ENCODE measurements at places on chromosomes 7 and 10.

DNA sequence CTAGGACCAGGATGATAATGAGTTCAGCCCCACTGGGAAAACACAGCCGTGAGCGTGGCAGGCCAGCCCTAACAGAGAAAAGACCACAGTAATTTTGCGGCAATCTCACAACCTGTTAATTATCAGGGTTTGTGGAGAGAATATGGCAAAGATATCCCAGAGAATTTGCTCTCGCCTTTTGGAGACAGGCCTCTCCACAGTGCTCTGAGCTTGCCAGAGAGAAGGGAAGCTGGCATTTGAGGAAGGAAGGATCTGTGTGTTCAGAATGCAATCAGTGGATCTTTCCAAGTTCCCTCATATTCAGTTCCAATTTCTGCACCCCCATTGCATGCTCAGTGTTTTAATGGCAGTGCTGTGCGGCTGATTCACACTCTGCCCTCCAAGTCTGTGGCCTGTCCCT is 60.2 kb downstream of the PLPP4 start:
- no peak for DNase-seq

DNA sequence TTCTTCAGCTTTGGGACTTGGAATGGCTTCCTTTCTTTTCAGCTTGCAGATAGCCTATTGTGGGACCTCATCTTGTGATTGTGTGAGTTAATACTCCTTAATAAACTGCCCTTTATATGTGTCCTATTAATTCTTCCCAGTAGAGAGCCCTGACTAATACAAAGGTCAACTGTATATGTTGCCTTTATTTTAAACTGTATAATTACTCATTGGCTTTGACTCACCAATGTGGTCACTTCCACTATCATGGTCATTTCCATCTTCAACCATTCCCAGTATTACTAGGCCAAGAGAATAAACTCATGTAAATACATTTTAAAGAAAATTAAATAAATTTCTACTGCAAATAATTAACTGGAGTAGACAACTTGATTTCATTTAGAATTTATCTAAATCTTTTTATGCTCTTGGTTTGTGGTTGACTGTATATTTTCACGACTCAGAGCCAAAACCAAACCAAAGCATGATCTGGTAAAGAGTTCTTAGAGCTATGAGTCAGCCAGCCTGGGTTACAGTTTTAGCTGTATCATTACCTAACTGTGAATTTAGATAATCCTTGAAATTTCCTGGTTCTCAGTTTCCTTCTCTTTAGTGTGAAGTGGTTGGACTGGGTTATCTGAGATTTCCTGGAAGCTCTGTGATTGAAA is 188.4 kb downstream of the PPP1R3A start:
- no peak for DNase-seq

DNA sequence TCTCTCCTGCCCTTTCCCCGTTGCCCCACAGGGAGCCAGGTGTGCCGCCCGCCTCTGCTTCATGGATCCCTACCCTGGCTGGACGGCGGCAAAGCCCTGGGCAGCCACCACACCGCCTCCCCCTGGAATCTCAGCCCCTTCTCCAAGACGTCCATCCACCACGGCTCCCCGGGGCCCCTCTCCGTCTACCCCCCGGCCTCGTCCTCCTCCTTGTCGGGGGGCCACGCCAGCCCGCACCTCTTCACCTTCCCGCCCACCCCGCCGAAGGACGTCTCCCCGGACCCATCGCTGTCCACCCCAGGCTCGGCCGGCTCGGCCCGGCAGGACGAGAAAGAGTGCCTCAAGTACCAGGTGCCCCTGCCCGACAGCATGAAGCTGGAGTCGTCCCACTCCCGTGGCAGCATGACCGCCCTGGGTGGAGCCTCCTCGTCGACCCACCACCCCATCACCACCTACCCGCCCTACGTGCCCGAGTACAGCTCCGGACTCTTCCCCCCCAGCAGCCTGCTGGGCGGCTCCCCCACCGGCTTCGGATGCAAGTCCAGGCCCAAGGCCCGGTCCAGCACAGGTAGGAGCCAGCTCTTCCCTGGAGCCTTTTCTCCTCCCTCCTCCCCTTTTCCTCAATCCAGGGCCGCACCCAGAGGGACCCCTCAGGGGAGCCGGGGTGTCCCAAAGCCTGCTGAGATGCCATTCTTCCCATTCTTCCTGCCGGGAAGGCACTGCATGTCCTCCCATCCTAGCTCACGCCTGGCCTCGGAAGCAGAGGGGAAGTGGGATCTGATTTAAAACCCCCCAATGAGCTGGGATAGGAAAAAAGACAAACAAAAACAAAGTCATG is 4.0 kb downstream of the GATA3 start:
- no peak for DNase-seq

- peak; percentile 60 for DNase-seq
Measured at GRCh38 chr7:94449151-94449725, 54.5 kb downstream of the COL1A2 start.

DNA sequence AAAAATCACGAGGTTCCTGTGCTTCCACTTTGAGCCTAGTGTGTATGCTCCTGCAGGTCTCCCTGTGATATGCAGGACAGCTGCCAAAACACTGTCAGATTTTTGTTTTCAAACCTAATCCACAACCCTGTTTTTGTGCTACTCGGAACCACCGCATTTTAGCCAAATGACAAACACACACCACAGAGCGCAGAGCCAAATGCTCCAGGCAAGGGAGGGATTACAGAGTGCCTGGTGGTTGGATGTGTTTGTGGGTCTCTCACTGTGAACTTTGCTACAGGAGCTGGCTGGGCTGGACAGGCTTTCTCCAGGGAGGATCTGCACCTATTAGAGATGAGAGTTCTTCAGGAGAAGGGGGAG is 5.7 kb upstream of the RBM28 start:
- DNase-seq = no peak

DNA sequence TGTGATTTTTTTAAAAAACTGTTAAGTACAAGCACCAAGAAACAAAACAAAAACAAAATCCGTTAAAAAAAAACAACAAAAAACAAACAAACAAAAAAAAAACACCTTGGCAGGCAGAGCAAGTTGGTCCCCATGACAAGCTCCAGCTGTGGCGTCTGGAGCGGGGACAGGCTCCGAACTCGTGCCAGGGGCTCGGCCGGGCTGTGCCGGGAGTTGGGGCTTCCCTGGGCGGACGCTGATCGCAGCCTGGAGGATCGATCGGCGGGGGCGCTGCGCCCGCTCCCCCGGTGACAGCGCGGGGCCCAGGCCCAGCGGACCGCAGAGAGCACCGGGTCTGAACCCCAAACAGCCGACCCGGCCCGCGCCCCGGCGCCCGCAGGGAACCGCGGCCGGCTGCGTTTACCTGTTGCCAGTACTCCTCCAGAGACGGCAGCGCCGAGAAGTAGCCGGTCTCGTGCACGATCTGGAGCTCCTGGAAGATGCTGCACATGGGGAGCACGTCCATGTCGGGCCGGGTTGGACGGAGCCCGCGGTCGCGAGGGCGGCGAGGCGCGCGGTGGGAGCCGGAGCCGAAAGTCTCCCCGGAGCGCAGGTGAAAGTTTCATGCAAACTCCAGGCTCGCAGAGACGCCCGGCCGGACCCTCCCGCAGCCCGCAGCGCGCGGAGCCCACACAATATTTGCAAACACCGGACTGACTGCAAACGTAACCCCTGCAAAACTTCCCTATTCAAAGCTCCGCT is at the start of gene KLF6:
TSS of gene KLF6 (minus strand) at position 700 of the 741 bp plus-strand sequence. CDS start at position 505, 195 bp downstream.
- DNase-seq = peak; percentile 60

DNA sequence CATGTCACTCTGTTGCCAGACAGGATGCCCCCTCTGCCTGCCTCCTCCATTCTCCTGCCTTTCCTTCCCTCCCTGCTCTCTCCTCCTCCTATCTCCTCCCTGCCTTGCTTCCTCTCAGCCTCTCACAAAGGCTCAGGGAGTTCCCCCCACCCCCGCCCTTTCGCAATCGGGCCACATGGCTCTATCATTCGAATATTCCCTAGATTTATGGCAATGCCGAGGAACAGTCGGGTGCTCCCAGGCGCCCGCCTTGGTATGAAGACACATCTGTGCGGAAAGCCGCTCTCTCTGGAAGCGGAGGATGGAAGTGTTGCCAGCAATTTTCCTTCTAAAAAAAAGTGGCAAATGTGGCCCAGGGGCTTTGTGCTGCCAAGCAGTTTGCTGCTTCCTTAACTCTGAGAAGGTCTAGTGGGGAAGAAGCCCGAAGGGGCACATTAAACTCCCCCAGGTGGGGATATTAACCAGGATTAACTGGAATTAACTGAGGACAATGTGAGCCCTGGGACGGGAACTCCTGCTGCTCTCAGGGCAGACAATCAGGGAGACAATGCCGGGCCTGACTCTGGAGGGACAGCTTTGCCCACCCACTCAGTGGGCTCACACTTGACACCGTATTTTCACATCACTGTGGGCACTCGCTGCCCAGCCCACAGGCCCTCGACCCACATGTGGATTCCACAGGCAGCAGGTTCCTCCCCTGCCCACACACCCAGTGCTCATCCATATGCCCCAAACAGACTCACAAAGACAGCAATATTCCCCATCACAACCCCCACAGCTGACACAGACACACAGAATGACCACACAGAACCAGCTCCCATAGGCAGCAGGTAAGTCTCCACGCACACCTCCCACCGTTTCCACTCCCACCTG is 88.4 kb upstream of the SMNDC1 start:
- no peak for DNase-seq

DNA sequence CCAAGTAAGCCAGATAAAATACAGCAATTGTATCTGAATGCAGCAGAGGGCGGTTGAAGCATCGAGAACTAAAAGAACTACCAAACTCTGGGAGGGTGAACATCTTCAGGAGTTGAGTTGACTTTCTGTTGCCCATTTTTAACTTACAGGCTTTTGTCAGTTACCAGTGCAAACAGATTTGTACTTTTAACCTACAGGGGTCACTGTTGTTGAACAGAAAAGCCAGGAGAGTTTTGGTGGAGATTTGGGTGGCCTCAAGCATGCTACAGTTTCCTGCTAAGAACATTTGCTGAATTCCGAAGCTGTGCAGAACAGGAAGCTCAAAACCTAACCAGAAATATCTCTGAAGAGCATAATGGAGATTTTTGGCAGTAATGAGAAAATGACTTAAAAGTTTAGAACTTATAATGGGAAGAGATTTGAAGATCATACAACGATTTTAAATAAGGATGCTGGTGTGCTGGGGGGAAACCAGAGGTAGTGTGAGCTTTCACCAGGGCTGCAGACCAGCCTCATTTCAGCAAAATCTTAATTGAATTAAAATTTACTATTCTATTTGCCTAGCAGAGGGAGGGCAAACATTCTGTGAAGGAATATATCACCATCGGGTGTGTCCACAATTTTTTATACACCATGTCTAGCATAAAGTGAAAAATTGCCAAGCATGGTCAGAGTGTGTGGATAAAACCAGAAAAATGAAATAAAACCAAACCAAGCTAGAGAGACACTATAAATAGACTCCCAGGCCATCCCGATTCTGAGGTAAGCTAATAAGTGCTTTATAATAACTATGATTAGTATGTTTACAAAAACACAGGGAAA is 208.6 kb upstream of the CCDC6 start:
- peak; percentile 69 for DNase-seq

GRCh38 chr7:47666164-47666862 is 84.4 kb upstream of the TNS3 start:
- DNase-seq = no peak

- DNase-seq = peak; percentile 86
Measured at GRCh38 chr7:23373151-23374004, 74.2 kb downstream of the MALSU1 start.

DNA sequence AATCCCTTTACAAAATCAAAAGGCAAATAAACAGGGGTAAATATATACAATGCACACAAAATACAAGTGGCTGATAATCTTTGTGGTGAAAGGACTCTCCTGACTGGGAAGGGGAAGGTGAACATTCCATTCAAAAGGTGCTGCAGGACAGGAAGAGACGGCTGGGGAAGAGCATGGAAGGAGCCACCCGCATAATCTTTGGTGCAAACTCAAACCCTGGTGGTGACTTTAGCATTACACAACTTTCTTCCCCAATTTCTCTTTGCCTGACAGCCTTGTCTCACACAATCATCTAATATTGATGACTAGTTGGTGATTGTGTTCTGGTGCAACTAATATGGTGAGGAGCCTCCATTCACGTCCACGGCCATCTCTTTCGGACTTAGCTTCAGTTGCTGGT is 117.0 kb upstream of the EGFR start:
- DNase-seq = no peak

- no peak for DNase-seq
Measured at GRCh38 chr10:131220601-131221171, 90.8 kb downstream of the TCERG1L start.

GRCh38 chr7:50196719-50197118 is 103.7 kb upstream of the ZPBP start:
- DNase-seq = no peak

DNA sequence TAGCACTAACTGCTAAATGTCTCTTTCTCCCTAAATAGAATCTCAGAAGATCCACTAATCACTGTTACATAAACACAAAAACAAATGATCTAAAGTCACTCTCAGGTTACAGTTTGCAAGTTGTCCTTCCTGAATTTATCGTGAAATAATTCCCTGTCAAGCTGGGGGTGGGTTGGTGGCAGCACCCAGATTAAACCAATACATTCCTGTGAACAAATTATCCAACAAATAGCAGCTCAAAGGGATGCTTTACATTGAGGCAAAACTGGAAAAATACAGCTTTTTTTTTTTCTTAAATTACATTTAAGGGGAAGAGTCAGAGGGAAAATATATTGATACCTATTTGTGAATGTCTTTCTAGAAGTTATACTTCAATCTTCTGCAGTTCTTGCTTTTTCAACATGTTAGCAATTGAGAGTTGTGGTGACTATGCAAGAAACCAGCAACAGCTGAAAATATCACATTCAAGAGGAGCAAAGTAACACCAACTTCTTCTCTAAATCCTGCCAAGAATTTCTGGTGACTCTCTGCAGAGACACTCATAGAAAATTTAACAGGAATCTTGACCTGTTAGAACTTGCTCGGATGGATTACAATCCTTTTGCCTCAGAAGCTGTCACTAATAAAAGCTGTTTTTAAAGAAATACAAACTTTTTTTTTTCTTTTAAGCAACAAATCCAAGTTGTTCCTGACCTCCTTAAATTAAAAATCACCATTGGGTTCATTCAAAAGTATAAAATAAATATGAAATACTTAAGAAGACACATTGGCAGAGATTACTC is 18.9 kb downstream of the LMOD2 start:
- DNase-seq = no peak

GRCh38 chr10:74763934-74764591 is 62.3 kb upstream of the KAT6B start:
- DNase-seq = no peak

DNA sequence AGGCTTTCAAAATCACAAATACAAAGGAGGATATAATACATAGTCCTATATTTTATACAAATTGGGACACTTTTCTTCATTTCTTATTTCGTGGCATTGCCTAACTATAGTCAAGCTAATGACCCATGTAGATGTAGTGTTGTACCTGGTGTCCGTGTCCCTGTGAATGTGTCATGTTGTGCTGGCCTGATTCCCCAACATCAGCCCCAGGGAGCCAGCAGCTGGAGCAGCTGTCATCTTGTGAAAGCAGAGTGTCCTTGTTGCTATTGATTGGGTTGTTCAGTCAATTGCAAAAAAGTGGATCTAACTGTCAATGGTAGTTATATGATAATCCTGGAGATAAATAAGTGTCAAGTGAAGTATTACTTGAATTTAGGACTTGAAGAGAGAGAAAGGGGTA is 86.3 kb downstream of the KAT6B start:
- DNase-seq = no peak

GRCh38 chr7:64886956-64887545 is 16.0 kb upstream of the ZNF273 start:
- no peak for DNase-seq

All from GM12865 (cell line).